ENCODE measurements at places on chromosomes 6 and 20.

DNA sequence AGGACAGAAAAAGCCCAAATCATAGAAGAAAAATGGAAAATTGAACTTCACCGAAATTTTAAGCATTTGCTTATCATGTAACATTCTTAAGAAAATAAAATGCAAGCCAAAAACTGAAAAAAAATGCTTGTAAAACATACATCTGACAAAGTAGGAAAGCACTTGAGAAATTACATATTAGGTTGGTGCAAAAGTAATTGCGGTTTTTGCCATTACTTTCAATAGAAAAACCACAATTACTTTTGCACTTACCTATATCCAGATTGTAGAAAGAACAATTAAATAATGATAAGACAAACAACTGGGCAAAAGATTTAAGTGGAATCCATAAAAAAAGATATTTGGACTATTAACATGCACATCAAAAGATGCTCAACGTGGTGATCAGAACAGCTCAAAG lies 146.2 kb downstream of the TBXT start:
- no peak for DNase-seq

- DNase-seq = no peak
Measured at GRCh38 chr20:38563802-38564431, 17.1 kb upstream of the ADIG start.

DNA sequence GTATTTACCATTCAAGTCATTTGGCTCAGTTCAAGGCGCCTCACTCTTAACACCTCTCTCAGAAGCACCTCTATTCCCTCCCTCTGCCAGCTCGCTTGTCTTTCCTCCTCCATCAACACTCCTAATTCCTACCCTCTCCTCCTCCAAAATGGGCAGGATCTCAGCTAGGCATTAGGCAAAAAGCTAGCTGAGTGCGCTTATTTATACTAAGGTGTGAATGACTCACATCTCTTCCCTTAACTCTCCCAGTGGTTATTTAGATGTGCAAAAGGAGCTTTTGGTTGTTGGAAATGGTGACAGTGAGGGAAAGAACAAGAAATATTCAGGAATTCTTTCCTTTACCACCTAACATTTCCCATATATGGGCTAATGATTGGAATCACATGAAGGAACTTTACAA lies 29.1 kb downstream of the PACSIN1 start:
- DNase-seq = no peak

DNA sequence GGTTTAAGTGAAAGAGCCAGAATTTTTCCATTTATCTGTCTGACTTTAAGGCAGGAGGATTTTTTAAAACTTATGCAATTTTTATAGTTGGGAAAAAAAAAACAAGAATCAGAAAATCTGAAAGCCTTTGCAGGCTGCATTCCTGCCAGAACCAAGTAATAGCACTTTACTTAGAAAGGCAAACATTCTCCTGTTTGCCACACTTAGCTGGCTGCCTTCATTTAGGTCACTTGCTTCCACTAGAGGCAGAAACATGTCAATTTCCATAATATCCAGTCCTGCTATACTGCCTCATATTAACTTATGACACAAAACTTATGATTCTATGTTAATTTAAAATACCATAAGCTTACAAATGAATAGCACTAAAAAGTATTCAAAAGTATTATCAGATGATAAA lies 425.8 kb downstream of the FRK start:
- DNase-seq = no peak

DNA sequence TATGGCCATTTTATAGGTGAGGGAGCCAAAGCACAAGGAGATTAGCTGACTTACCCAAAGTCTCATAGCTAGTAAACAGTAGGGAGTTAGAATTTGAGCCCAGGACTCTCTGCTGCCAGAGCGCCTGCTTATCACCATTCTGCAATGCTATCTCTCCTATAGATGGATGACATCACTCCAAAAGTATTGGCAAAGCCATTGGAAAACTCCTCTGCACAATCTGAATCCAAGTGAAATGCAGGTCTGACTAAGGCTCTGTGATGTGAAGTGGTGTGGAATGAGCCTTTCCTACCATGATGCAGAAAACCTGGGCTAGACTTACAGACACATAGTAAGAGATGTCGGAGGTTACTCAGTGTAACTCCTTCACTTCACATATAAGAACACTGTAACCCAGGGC lies 106.3 kb downstream of the GRM1 start:
- DNase-seq = no peak

DNA sequence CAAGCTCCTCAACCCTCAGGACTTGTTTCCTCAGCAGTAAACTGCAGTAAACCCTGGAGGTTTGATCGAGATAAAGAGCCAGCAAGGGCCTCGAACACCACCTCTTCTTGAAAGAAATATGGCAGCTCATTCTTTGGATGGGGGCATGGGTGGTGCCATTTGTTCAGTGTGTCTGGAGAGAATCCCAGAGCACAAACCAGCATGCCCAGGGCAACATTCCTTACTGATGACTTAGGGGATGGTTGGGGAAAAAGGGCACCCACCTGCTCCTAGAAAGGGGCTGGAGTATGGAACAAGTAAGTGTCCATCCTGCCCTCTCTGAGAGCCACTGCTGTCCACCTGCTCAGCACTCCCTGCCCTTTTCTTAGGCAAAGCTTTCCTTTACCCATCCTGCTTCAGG lies 31.3 kb upstream of the ZFAND3 start:
- DNase-seq = no peak
